H9 (cell line): ENCODE measurements at places on chromosomes 12 and 14. TPM values are rescaled to one million over a fixed set of nuclear protein-coding genes. Genes with fewer than 3 reads are reported as not detected.

SERPINA3 gene
- not detected in 2 replicates for total RNA-seq

KRT71 gene
- total RNA-seq, result not detected in 2 replicates

DNA sequence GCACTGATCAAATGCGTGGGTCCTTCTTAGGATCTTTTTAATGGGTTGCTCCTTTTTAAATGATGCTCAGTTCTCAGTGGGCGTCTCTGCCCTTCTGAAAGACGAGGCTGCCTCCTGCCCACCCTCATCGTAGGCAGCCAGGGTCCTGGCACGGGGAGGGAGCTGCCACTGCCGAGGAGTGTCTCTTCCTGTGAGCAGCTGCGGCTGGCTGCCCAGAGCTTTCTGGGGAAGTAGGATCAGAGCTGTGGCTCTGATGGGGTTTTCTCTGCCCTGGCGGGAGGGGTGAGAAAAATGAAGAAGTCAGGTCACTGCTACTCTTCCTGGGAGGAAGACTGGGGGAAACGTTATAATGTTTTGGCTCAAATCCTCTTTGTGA lies 31.1 kb upstream of the BEGAIN start:
- DNase-seq, result no peak

GRCh38 chr12:19129486-19130223 lies at the start of gene PLEKHA5:
Gene PLEKHA5, plus strand, starts transcription at chr12:19129733. Its CDS starts 67 bp downstream, at chr12:19129800.
- peak; percentile 79 for DNase-seq

GRCh38 chr14:27223906-27224305 lies 626.1 kb upstream of the NOVA1 start:
- no peak for DNase-seq

DENND5B gene
- total RNA-seq, result 13.4 and 14.2 TPM in 2 replicates

DNA sequence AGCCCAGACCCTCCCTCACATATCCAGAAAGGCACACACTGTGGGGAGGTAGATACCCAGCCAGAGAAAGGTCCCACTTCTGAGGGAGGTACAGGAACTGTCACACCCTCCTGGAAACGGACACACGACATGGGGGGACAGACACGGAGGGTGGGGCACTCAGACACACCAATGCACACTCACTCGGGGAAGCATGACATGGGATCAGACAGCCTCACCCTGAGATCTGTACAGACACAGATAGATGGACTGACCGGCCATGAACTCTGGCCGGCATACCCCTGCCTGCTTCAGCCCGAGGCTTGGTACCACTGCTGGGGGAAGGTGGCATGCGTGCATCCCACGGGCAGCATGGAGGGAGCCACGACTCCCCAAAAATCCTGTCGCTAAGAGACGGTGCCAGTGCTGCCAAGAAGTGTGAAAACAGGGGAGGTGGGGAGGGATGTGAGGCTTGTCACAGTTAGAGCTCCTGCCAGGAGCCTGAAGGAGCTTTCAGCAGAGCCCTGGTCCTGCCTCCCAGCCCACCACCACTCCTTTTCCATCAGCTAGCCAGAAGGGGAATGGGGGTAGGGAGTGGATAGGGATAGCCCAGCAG lies 571 bp downstream of the CPNE6 start:
- DNase-seq, result no peak

MYH7 gene
- not detected in 2 replicates for total RNA-seq

TCL1B gene
- 3.6 and 3.8 TPM in 2 replicates for total RNA-seq

RPS6KL1 gene
- 13.8 and 18.8 TPM in 2 replicates for total RNA-seq

GRCh38 chr14:96146131-96146771 lies 58.4 kb upstream of the BDKRB2 start:
- no peak for DNase-seq

DNA sequence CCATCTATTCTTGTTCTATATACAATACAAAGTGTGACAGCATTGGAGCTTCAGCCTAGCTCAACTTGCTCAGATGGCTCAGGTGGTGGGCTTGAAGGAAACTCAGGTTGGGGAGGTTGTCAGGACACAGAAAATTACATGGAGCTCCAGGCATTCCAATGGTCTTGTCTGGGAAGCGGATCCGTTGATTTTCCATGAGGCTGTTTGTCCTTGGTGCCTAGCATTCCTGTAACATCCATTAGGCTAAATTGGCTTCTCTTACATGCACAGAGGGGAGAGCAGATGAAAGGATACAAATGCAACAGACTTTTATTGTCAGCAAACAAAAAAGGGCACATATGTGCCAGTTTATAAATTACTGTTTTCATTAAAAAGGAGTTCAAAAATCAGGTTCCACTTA lies 75.5 kb upstream of the OTX2 start:
- DNase-seq, result no peak

PRPH gene
- total RNA-seq, result 1.1 and 2.2 TPM in 2 replicates

GRCh38 chr12:46409342-46409741 lies 36.8 kb upstream of the SLC38A2 start:
- no peak for DNase-seq

GRCh38 chr12:115437061-115437567 lies 753.1 kb upstream of the TBX3 start:
- no peak for DNase-seq

DNA sequence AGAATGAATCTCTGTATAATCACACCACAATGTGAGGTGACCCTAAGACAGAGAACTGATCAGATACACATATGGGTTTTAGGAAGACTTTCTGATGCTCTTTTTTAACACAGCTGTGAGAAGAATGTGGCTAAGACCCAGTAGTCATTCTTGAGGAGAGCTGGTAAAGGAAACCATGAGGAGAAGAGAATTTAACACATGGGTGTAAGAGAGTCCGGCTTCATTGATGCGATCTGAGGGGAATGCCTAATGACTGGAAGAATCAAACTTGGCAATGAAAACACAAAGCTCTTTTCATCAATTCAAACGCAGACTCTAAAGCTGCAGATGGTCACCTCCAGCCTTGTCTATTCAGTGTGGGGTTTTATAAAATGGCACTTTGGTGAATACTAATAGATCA lies 79.3 kb downstream of the FOXA1 start:
- DNase-seq, result no peak

DNA sequence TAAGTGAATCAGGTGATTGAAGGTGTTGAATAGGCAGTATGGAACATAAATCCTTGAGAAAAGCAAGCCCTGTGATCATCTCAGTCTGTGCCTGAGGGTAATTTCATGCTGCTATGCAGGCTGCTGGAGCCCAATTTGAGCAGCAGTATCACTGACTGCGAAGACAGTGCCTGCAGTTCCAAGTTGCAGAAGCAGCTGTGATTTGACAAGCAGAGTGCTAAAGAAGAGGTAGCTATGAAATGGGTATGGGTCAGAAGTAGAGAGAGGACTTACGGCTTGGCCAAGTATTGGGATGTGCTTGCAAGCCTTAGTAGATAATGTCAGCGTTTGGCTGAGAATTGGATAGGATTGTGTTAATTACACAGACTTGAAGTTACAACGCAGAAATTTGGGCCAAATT lies 22.5 kb downstream of the PIK3C2G start:
- peak; percentile 52 for DNase-seq

DNA sequence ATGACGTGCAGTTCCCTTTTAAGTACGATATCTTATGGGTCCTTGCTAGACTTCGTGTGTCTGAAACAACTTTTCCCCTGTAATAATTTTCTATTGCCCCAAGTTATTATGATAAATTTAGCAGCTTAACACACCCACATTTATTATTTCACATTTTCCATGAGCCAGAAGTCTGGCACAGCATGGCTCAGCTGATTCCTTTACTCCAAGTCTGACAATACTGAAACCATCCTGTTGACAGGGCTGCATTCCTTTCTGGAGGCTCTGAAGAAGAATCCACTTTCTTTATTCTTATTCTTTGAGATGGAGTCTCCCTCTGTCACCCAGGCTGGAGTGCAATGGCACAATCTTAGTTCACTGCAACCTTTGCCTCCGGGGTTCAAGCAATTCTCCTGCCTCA lies 80.9 kb downstream of the DENND5B start:
- DNase-seq, result no peak

DNA sequence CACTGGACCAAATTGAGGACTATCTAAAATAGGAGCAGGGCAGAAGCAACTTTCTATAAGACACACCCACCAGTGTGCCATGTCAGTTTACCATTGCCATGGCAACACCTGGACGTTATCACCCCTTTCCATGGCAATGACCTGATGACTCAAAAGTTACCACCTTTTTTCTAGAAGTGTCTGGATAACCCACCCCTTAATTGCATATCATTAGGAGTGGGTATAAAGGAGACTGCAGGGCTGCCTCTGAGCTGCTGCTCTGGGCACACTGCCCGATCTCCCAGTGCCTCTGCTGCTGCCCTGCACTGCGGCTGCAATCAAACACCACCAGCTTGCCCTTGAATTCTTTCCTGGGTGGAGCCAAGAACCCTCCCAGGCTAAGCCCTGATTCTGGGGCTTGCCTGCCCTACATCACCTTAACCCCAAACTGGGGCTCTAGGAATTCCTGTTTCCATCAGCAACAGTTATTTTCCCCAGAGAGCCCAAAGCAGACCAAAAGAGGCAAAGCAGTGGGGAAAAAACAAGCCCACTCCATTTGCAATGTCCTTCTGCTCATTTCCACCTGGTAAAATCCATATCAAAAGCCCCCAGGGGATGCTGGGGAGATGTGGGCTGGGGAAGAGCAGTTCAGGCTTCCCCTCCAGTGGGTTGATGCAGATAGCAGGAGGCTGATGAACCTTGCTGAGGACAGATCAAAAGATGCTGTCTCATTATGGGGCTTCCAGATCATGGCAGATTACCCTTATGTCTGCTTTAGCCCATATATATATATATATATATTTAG lies 129.5 kb upstream of the NCOR2 start:
- no peak for DNase-seq

KRT85 gene
- total RNA-seq, result not detected in 2 replicates

DNA sequence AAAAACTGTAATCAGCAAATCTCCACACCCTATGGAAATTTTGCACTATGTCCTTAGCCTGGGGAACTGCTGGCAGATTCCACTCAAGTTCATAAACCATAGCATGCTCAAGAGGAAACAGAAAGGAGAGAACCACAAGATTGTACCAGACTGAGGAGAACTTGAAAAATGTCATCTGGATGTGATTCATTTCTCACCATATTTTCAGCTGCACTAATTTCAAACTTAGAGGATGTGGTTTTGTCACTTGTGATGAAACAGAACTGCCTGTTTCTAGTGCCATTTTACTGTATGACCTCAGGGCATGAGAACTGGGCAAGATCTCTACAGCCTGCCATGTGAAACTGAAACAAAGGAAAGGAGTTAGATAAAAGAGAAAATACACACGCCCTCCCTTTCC lies 1493.1 kb upstream of the FLRT2 start:
- DNase-seq, result no peak

DIO2 gene
- total RNA-seq, result not detected in 2 replicates

- no peak for DNase-seq
Observed at GRCh38 chr12:42541965-42542364, 47.6 kb downstream of the PRICKLE1 start.

DNA sequence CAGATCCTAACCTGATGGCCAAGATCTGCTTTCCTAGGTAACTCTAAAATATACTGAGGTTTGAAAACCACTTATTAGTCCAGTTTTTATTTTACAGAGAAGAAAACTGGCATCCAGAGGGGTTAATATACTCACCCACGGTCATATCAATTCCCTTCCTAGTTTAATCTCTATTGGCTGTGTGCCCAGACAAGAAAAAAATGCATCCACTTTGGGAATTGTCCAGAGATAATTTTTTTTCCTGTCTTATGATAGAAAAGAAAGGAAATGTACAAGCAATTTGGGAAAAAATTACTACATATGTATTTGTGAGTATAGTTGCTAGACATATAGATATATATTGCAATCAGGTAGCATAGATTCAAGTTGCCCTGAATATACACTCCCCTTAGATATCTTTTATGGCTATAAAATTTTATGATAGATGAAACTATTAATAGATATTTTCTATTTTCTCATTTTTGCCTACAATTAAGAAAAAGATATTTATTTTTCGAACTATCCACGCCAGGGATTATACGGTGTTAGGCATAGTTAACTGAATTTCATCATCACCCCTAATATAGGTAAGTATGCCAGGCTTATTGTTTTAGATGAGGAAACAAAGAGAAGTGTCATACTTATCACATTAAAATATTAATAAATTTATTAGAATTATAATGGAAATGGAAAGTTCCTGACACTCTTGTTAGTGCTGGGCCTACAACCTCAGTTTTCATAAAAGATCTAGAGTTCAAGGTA lies 100.5 kb upstream of the SLC38A2 start:
- DNase-seq, result no peak

PRB2 gene
- total RNA-seq, result not detected in 2 replicates

- no peak for DNase-seq
Observed at GRCh38 chr12:47615711-47616110, 90.1 kb downstream of the RPAP3 start.

CD163 gene
- 0.07 and 0.09 TPM in 2 replicates for total RNA-seq

P2RX2 gene
- total RNA-seq, result 1.8 and 2.2 TPM in 2 replicates

OR4E2 gene
- total RNA-seq, result not detected in 2 replicates

- DNase-seq, result no peak
Observed at GRCh38 chr14:66471584-66471983, 14.6 kb upstream of the CCDC196 start.

- no peak for DNase-seq
Observed at GRCh38 chr12:11067514-11067913, 5.4 kb upstream of the TAS2R46 start.

GRCh38 chr12:76055393-76055792 lies 23.8 kb upstream of the PHLDA1 start:
- no peak for DNase-seq

GPRC5D gene
- not detected in 2 replicates for total RNA-seq

DNA sequence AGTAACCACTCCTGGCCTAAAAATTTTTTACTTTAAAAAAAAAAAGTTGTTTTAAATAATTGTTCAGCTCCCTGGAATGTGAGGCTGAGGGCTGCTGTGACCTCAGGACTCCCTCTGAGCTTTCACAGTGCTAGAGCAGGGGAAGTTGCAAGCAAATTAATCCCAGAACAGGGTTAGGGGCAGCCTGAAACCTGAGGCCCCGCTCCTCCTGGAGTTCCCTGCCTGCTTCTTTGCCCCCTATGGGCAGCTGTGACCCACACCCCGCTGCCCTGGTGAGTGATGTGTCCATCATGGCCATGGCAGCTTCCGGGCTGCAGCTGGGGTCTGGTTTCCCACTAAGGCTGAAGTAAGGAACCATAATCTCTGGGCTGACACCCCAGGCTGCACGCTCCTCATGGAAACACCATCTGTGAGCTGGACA lies 9.5 kb downstream of the RITA1 start:
- DNase-seq, result no peak

- DNase-seq, result no peak
Observed at GRCh38 chr12:119391673-119392072, 57.1 kb downstream of the CCDC60 start.

- peak; percentile 91 for DNase-seq
Observed at GRCh38 chr12:12725086-12725955, 8.2 kb downstream of the CDKN1B start.

VRTN gene
- 104 and 105 TPM in 2 replicates for total RNA-seq

- peak; percentile 35 for DNase-seq
Observed at GRCh38 chr12:49811136-49811535, 17.1 kb downstream of the NCKAP5L start.

- no peak for DNase-seq
Observed at GRCh38 chr12:125014526-125014925, 21.1 kb downstream of the BRI3BP start.

DNA sequence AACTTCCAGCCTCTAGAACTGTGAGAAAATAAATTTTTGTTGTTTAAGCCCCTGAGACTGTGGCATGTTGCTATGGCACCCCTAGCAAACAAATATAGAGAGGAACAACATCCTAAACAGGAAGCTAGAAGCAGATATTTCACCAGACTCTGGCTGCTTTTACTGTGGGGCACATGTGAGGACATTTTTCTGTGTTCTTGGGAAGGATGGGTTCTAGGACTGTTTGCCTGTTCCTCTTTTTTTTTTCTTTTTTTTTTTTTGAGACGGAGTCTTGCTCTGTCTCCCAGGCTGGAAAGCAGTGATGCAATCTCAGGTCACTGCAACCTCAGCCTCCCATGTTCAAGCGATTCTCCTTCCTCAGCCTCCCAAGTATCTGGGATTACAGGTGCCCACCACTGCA lies 4.2 kb upstream of the HRK start:
- DNase-seq, result no peak
